Activated gamma-delta T cell treated with anti-CD3 and anti-CD28 coated beads, Interleukin-2, amount 50 U/mL, for 16 hours (primary cell): ENCODE measurements at places on chromosomes 7 and 10.

GRCh38 chr10:70729763-70730357, 55.3 kb downstream of the TBATA start:
- DNase-seq: no peak

GRCh38 chr10:107166403-107166802, 1.9 kb upstream of the SORCS1 start:
- no peak for DNase-seq

- no peak for DNase-seq
These were observed 1.8 kb downstream of the GSTO1 start for GRCh38 chr10:104256335-104256961.

GRCh38 chr7:87146740-87147386, 5.4 kb upstream of the DMTF1 start:
- no peak for DNase-seq

GRCh38 chr10:14583252-14583651, 191.4 kb downstream of the FAM107B start:
- peak; percentile 63 for DNase-seq

- DNase-seq: no peak
These were observed 72.1 kb downstream of the INHBA start for GRCh38 chr7:41630741-41631140.

DNA sequence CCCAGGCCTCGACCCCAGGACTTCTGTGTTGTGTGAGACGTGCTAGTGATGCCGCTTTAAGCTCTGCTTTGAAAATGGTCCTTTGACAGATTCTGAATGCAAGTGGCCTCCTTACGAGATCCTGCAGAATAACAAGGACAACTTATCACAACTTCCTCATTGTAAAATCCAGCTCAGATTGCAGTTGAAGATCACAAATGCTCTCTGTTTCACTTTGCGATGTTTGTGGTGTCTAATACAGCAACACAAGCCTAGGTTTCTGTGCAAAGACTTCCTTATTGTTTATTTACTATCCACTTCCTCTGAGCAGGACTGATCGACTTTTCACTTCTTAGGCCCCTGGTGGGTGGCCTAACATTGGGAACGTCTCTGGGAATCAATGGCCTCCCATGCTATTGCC, 31.7 kb upstream of the INSIG1 start:
- DNase-seq: no peak

DNA sequence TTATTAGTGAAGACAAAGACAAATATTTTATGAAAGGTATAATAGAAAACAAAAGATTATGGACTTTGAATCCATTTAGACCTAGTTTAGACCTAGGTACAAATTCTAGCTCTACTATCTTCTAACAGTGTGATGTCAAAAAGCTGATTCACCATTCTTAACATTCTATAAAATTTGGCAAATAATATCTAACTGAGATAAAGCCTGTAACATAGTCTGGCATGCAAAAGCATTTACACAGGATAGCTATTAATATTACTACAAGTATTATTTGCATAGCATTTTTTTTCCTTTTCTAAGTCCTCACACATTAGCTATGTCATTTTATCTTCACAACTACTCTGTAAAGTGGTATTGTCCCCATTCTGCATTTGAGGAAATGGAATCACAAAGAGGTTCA, 179.6 kb upstream of the LRRTM3 start:
- DNase-seq: no peak

GRCh38 chr10:24571870-24572450, 151.7 kb downstream of the ARHGAP21 start:
- DNase-seq: no peak

GRCh38 chr7:134362587-134363483, 46.1 kb upstream of the SLC35B4 start:
- no peak for DNase-seq

- DNase-seq: no peak
These were observed 74.6 kb upstream of the GRID1 start for GRCh38 chr10:86440874-86441843.

DNA sequence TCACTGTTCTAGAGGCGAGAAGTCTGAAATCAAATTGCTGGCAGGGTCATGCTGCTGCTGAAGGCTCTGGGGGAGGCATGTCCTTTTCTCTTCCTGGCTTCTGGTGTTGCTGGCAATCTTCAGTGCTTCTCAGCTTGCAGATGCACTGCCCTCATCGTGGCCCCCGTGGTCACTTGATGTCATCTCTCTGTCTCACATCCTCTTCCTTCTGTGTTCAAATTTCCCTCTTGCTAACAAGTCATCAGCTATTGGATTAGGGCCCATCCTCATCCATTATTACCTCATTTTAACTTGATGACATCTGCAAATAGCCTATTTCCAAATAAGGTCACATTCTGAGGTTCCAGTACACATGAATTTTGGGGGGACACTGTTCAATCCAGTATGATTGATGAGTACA, 36.6 kb upstream of the SRGN start:
- no peak for DNase-seq

- no peak for DNase-seq
These were observed 15.4 kb downstream of the IFIT3 start for GRCh38 chr10:89343089-89343767.

GRCh38 chr7:87003872-87004798, 55.3 kb downstream of the ELAPOR2 start:
- DNase-seq: no peak

DNA sequence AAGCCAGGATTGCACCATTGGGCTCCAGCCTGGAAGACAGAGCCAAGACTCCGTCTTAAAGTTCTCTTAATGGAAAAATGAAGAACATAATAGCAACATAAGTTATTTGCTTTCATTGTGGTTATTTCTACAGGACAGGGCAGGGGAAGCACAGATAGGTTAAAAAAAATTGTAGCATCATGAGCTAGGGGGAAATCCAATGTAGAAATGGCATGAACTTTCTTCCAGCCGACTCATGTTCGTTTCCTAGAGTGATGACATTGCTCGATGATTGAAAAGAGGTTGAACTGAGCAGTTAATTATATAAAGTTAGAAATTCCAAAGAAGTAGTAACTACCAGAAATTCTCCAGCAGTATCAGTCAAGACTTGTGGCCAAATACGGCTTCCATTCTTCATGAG, 64.9 kb downstream of the DAGLB start:
- DNase-seq: no peak

- DNase-seq: no peak
These were observed 49.5 kb upstream of the ZPBP start for GRCh38 chr7:50142425-50143017.

GRCh38 chr7:42479816-42480633, 243.0 kb upstream of the GLI3 start:
- DNase-seq: no peak

DNA sequence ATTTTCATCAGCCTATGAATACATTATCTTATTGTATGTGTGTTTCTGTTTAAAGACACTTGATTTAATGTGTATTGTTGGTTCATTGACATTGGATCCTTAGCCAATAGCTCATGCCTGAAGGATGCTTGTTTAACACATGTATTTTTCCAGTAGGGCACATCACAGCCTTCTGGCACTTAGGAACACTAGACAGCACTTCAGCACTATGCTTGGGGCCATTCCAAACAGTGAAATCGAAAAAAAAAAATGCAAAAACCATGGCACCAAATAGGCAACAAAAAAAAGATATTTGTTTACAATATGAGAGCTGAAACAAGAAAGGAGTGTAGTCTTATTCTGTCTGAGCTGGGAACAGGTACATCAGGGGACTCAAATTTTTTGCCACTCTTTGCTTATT, 262.8 kb downstream of the SLC25A13 start:
- DNase-seq: no peak

DNA sequence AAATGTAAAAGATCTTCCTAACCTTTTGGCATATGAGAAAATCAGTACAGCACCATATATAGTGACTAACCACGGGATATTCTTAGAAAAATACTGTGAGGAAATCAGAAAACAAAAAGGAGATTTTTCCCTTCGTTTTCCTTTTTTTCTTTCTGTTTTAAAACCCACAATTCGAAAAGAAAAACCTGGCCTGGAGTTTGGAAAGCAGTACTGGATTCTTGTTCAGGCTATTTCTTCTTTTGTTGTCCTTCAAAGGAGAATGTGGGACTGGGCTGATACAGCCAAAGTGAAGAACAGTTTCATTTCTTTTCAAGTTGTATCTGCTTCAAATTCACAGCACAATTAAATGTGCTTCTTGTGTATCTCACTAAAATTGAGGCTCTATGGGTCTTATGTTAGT, 156.8 kb upstream of the PHYHIPL start:
- no peak for DNase-seq

GRCh38 chr10:124336186-124336585, 82.5 kb downstream of the OAT start:
- no peak for DNase-seq

DNA sequence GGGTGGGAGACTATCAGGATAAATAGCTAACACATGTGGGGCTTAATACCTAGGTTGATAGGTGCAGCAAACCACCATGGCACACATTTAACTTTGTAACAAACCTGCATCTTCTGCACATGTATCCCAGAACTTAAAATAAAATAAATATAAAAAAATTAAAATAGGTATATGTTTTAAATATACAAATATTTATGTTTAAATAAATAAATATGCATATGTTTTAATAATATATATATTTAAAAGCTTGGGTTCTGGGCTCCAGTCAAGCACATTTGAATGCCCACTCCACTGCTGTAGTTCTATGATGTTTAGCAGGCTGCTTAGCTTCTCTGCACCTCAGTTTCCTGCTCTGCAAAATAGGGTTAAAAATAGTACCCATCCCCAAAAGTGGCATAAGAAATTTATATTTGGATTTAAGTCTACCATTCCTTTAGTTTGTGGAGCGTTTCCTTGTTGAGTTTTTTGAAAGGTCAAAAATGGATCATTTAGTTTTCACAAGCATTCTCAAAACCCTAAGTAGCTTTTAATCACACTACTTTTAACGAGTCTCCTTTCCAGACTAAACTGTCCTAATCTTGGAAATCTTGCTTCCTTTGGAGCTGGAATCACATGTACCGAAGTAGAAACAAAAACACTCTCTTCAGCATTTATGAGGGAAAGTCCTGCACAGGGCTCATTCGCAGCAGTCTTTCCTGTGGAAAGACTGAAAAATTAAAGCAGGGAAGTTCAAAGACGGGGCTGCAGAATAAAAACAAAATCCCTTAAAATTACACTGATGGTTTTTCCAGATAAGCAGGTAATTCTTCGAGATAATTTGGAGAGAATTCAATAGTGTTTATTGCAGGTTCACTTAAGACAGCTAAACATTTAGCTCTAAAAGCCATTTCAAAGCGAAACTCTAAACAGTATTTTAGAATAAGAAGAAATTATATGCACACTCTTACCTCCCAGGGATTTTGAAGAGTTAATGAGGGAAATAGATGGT, 111.7 kb upstream of the LYZL1 start:
- no peak for DNase-seq

DNA sequence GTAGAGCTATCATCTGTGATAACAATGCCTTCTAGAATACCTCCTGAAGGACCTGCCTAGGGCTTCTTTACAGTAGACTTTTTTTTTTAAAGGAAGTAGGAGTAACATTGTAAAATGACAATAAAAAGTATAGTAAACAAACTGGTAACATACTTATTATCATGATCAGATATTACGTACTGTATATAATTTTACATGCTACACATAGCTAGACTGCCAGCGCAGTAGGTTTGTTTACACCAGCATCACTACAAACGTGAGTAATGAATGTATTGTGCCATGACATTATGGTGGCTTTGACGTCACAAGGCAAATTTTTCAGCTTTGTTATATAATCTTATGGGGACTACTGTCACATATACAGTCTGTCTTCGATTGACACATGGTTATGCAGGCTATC, 15.4 kb upstream of the ZRANB1 start:
- DNase-seq: no peak

DNA sequence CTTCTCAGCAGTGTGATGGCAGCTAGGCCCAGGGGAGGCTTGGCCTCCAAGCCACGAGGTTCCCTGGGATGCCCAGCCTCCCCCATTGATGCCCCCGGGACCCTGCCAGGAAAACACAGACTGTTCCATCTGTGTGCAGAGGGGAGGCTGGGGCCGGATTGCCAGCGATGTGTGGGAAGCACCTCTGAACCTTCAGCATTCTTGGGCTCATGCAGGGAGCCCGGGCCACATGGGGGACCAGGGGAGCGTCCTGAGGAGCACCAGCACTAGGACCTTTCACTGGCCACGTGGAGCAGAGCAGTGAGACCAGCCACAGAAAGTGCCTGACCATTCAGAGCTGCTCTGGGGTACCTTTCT, 2.6 kb downstream of the IMPDH1 start:
- no peak for DNase-seq

GRCh38 chr7:33650828-33651227, 254.5 kb upstream of the BMPER start:
- no peak for DNase-seq

DNA sequence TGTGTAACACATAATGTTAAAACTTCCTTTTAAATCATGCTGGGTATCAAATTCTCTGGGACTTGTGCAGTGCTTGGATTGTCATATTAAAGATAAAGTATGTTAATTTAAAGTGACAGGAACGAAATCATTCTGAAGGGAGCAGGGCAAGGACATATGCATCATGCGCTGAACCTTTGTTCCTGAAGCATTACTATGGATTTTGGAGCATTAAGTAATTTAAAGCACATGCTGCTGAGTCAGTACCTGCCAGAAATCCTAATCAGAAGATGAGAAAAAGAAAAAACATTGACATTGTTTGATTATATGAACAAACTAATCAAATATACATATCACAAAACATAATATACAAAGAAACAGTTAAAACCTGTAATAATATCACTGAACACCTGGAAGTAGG, 101.4 kb downstream of the MICU1 start:
- DNase-seq: no peak

DNA sequence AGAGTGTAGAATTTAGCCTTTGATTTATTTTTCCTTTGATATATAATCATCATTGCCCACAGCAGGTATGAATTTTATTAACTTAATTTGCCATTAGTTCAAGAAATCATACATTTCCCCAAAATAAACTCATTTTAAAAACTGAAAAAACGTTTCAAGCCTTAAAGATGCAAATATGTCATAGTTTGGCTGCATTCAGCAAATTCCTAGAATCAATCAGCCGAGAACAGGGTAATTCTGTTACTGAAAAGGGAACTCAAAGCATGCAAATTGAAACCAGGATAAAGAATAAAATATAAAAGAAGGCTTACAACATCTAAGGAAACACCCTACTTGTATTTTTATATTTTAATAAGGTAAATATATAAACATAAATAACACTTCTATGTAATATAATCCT, 233.8 kb upstream of the PRKCQ start:
- no peak for DNase-seq

DNA sequence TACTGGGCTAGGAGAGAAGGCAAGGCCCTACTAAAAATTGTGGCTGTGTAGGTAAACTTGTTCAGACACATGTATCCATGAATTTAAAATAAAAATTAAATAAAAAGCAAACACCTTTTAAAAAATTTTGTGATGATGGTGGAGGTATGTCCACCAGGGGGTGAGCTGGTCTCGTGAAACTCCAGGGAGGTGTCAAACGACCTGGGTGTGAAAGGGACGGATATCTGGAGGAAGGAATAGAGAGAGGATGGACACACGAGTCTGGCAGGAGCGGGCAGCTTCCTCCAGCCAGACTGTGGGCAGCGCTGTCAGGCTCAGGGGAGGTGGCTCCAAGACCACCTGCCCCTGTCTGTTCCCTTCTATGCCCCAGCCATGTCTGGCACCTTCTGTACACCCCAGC, 34.8 kb upstream of the DMBT1 start:
- DNase-seq: no peak
